Vagina (tissue), 2 donors: ENCODE measurements at places on chromosomes 6 and 20. TPM values are rescaled to one million over a fixed set of nuclear protein-coding genes. Genes with fewer than 3 reads are reported as not detected.

OPRL1 gene
- total RNA-seq: 1.5 TPM

BFSP1 gene
- 0.49 TPM for total RNA-seq

COL19A1 gene
- total RNA-seq: 0.49 TPM

MEP1A gene
- total RNA-seq: not detected

HSPA12B gene
- total RNA-seq: 21.6 TPM

C20orf202 gene
- total RNA-seq: not detected

RHAG gene
- total RNA-seq: 2.5 TPM

SOBP gene
- 13.3 TPM for total RNA-seq

THEMIS gene
- total RNA-seq: 5.6 TPM

KCNB1 gene
- 2.0 TPM for total RNA-seq

- peaks cover 52% of the 10 kb centered on the region for H3K27me3 ChIP-seq
- H3K36me3 ChIP-seq: no peaks in the 10 kb centered on the region
- H3K27ac ChIP-seq: no peak overlapping the region
- peak overlapping the region; percentile 49 for H3K4me3 ChIP-seq
These were observed 6.1 kb downstream of the PRDM13 start for GRCh38 chr6:99612551-99613408.

GRCh38 chr20:60691966-60692615 lies 560.0 kb upstream of the CDH4 start:
- no peak overlapping the region for H3K27ac ChIP-seq
- no peaks in the 10 kb centered on the region for H3K36me3 ChIP-seq
- no peak overlapping the region for H3K4me3 ChIP-seq
- H3K4me1 ChIP-seq: no peaks in the 10 kb centered on the region
- no peaks in the 10 kb centered on the region for H3K27me3 ChIP-seq

GRCh38 chr6:166691199-166691598 lies 64.1 kb upstream of the RPS6KA2 start:
- H3K27ac ChIP-seq: no peak overlapping the region
- no peak overlapping the region for H3K4me3 ChIP-seq
- peaks cover 11% of the 10 kb centered on the region for H3K4me1 ChIP-seq
- no peak for DNase-seq

- H3K27me3 ChIP-seq: peaks cover 5% of the 10 kb centered on the region
- DNase-seq: no peak
- no peaks in the 10 kb centered on the region for H3K36me3 ChIP-seq
- H3K4me1 ChIP-seq: peaks cover 13% of the 10 kb centered on the region
- H3K27ac ChIP-seq: peak overlapping the region; percentile 23
- peak overlapping the region; percentile 50 for H3K4me3 ChIP-seq
These were observed 13.3 kb upstream of the RBPJL start for GRCh38 chr20:45293041-45294002.

- H3K4me3 ChIP-seq: no peak overlapping the region
- peaks cover 15% of the 10 kb centered on the region for H3K4me1 ChIP-seq
- no peak overlapping the region for H3K27ac ChIP-seq
- no peaks in the 10 kb centered on the region for H3K36me3 ChIP-seq
These were observed 123.8 kb upstream of the TMEM170B start for GRCh38 chr6:11413728-11414127.

GRCh38 chr6:47483853-47484546 lies 6.4 kb downstream of the CD2AP start:
- no peak for DNase-seq
- H3K36me3 ChIP-seq: no peaks in the 10 kb centered on the region
- H3K27me3 ChIP-seq: no peaks in the 10 kb centered on the region
- H3K4me3 ChIP-seq: no peak overlapping the region
- no peak overlapping the region for H3K27ac ChIP-seq

DNA sequence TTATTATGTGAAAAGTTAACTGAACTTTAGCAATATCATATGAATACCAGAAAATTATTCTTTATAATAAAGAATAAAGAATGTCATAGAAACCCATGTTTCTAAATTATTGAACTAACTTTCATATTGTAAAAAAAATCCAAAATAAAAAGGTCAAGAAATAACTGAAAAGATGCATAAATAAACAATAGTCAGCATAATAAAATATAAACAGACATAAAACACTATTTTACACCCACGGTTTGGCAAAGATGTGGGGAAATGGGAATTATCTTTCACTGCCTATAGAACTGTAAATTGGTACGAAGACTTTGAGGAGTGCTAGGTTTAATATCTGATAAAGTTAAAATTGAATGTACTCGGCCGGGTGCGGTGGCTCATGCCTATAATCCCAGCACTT lies 34.7 kb upstream of the CTAGE9 start:
- no peak for DNase-seq
- no peak overlapping the region for H3K4me3 ChIP-seq
- no peaks in the 10 kb centered on the region for H3K27me3 ChIP-seq
- H3K36me3 ChIP-seq: no peaks in the 10 kb centered on the region
- H3K4me1 ChIP-seq: no peaks in the 10 kb centered on the region

DNA sequence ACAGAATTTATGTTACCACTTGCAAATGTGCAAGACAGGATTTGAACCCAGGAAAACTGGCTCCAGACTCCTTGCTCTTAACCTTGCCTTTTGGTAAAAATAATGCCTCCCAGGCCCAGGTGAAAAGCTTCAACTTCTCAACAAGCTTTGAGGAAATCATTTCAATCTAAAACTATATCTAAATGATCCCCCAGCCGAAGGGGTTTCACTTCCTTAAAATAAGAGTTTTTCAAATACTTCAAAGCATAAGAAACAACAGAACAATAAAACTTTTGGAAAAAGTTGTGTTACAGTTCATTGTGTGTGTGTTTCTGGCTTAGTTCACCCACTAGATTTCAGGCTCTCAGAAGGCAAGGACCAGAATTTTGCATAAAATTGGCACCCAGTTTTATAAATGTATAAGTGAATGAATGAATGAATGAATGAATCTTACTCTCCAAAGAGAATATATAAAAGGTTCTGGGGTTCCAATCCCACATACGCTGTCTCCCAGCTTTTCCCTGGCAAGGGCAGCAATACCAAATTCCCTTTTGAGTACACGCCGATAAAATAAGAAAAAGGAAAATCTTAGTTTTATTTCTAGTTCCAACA lies 5.4 kb downstream of the OR2H2 start:
- H3K4me3 ChIP-seq: no peak overlapping the region
- H3K4me1 ChIP-seq: no peaks in the 10 kb centered on the region
- no peak for DNase-seq
- H3K36me3 ChIP-seq: no peaks in the 10 kb centered on the region
- no peak overlapping the region for H3K27ac ChIP-seq
- H3K27me3 ChIP-seq: no peaks in the 10 kb centered on the region

DNA sequence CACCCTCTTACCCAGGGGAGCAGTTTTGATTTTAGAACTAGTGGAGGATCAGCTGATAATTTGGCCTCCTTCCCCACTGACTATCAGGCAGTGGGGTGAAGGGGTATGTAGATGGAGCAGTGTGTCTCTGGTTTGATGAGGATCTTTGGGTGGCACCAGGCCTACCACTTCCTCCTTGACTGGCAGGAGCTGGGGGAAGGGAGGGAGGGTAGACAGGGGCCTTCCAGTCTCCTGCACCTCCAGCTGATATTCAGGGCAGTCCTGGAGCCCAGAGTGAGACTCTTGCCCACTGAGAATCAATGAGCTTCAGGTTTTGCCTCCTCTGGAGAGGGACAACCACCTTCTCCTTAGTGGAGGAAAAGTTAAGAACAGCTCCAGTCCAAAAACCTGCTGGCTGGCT lies 3.2 kb downstream of the DEF6 start:
- no peak for DNase-seq
- no peak overlapping the region for H3K4me3 ChIP-seq
- H3K27me3 ChIP-seq: no peaks in the 10 kb centered on the region
- H3K27ac ChIP-seq: no peak overlapping the region
- H3K36me3 ChIP-seq: no peaks in the 10 kb centered on the region

GRCh38 chr6:39843305-39844020 lies 51.3 kb downstream of the DAAM2 start:
- H3K4me3 ChIP-seq: no peak overlapping the region
- H3K4me1 ChIP-seq: peaks cover 16% of the 10 kb centered on the region
- H3K27me3 ChIP-seq: no peaks in the 10 kb centered on the region
- H3K36me3 ChIP-seq: no peaks in the 10 kb centered on the region

- no peak overlapping the region for H3K27ac ChIP-seq
- peaks cover 5% of the 10 kb centered on the region for H3K4me1 ChIP-seq
- H3K36me3 ChIP-seq: no peaks in the 10 kb centered on the region
- DNase-seq: no peak
- H3K4me3 ChIP-seq: no peak overlapping the region
These were observed 60.2 kb downstream of the CHMP4B start for GRCh38 chr20:33871362-33871761.

GRCh38 chr6:140579918-140580317 lies 1205.5 kb upstream of the CITED2 start:
- no peaks in the 10 kb centered on the region for H3K27me3 ChIP-seq
- H3K27ac ChIP-seq: no peak overlapping the region
- no peak overlapping the region for H3K4me3 ChIP-seq

- H3K4me1 ChIP-seq: no peaks in the 10 kb centered on the region
- no peaks in the 10 kb centered on the region for H3K36me3 ChIP-seq
- H3K27me3 ChIP-seq: no peaks in the 10 kb centered on the region
- H3K27ac ChIP-seq: no peak overlapping the region
- DNase-seq: no peak
- no peak overlapping the region for H3K4me3 ChIP-seq
These were observed 28.2 kb upstream of the ANKEF1 start for GRCh38 chr20:10006447-10007090.

DNA sequence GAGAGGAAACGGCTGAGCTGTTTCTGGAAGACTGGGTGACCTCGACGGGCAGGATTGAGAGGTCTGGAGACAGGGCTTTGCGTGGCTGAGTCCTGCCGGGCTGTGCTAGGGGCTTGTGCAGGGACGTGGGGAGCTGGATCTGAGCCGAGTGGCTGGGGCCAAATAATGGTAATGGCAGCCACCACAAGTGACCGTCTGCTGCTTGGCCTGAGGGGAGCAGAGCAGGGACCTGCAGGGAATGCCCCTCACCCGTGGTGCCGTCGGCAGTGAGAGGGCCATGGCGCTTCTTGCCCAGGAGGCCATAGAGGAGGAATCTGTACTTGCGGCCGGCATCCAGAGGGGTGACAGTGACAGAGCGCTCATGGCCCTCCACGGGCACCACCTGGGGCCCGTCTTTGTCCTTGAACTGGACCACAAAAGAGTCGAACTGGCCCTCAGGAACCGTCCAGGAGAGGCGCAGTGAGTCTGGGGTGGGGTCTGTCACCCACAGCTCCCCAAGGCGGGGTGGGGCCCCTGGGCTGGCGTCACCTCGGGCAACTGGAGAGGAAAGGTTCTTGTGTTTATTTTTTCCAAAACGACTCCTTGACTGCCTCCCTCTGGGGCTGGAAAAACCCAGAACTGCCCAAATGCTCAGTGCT lies 31.8 kb downstream of the CYP21A2 start:
- no peaks in the 10 kb centered on the region for H3K36me3 ChIP-seq
- no peaks in the 10 kb centered on the region for H3K27me3 ChIP-seq
- H3K4me1 ChIP-seq: no peaks in the 10 kb centered on the region

- no peak overlapping the region for H3K4me3 ChIP-seq
- H3K36me3 ChIP-seq: no peaks in the 10 kb centered on the region
- no peaks in the 10 kb centered on the region for H3K27me3 ChIP-seq
- H3K4me1 ChIP-seq: peaks cover 63% of the 10 kb centered on the region
- no peak for DNase-seq
These were observed 3.0 kb upstream of the NNAT start for GRCh38 chr20:37518059-37518458.

- H3K4me3 ChIP-seq: peak overlapping the region; percentile 59
- peaks cover 53% of the 10 kb centered on the region for H3K4me1 ChIP-seq
- H3K27me3 ChIP-seq: no peaks in the 10 kb centered on the region
- H3K27ac ChIP-seq: peak overlapping the region; percentile 83
- no peaks in the 10 kb centered on the region for H3K36me3 ChIP-seq
These were observed 1.8 kb downstream of the ECHDC1 start for GRCh38 chr6:127341471-127342202.

DNA sequence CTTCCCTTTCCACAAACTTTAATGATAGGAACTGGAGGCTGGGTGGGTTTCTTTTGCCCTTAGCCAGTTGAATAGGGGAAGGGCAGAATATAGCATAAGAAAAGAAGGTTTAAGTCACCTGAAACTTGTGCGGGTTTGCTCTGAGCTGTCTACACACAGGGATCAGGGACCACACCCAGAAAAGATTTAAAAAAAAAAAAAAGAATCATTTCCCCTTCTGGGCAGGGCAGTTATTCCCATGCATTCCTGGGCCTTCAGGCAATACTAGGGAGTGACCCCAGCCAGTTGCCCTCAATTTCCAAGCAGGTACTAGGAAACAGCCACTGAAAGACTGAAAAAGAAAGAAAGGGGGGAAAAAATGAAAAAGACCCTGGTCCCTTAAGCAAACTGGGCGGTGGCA lies 39.6 kb upstream of the HDAC2 start:
- no peak overlapping the region for H3K27ac ChIP-seq
- H3K36me3 ChIP-seq: no peaks in the 10 kb centered on the region
- DNase-seq: no peak

GRCh38 chr6:113921299-113921904 lies 49.5 kb downstream of the HDAC2 start:
- H3K36me3 ChIP-seq: no peaks in the 10 kb centered on the region
- no peak overlapping the region for H3K4me3 ChIP-seq
- no peak for DNase-seq
- no peaks in the 10 kb centered on the region for H3K27me3 ChIP-seq

- H3K27ac ChIP-seq: no peak overlapping the region
- no peak overlapping the region for H3K4me3 ChIP-seq
- DNase-seq: no peak
- H3K36me3 ChIP-seq: no peaks in the 10 kb centered on the region
- peaks cover 15% of the 10 kb centered on the region for H3K4me1 ChIP-seq
- H3K27me3 ChIP-seq: no peaks in the 10 kb centered on the region
These were observed 299.1 kb upstream of the ID4 start for GRCh38 chr6:19538096-19538495.

DNA sequence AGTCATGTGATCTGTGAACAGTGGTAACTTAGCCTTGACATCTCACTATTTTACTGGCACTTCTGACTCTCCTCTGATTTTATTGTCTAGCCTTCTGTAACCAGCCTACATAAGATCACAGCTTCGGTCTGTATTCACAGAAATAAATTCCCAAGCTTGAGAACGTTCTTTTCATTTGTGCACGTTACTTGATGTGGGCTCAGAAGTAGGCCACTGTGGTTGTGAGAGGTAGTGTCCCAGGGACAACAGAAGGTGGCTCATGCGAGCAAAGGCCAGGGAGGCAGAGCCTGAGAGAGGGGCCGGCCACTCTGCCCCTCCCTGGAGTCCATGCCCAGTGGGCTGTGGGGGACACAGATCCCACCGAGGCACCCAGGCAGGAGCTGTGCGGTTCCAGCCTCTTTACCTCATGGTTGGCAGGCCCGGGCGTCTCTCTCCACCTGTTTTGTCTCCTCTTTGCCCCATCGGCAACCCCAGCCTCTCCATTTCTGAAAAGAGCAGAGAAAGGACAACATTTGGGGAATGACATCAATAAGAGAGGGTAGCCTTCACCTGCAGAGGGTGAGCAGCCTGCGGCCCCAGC lies 207.5 kb upstream of the CST7 start:
- H3K4me1 ChIP-seq: no peaks in the 10 kb centered on the region
- H3K27ac ChIP-seq: no peak overlapping the region
- no peak for DNase-seq
- H3K27me3 ChIP-seq: no peaks in the 10 kb centered on the region

- H3K4me1 ChIP-seq: peaks cover 11% of the 10 kb centered on the region
- H3K27me3 ChIP-seq: no peaks in the 10 kb centered on the region
- H3K27ac ChIP-seq: no peak overlapping the region
- no peaks in the 10 kb centered on the region for H3K36me3 ChIP-seq
- no peak for DNase-seq
These were observed 3.1 kb downstream of the GMDS start for GRCh38 chr6:2242311-2242710.
